Nucleus accumbens (tissue), 56 donors: ENCODE measurements at places on chromosomes 3 and 15.

DNA sequence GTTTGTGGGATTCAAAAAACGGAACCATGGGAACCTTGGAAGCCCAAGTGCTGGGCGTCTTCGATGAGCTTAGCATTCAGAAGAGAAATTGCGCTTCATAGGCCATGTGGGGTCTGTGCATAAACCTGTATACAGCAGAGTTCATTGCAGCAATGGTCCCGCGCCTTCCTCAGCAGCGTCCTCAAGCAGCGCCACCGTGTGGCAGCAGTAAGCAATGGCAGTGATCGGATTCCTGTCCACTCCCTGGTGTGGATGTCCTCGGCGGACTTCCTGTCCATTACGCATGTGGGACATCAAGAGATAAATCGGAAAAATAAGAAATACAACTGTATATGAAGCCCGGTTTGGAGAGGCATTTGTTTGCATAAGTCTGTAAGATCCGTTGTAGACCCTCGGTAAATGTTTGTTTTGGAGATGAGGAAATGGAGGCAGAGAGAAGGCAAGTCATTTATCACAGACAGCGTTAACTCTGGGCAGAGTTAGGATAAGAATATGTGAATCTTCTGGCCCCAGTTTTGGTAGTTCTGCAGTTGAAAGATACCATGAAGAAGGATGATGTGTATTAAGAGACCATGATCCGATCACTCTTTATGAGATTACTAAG lies 57.7 kb downstream of the CNTN4 start:
- no peak for DNase-seq

- DNase-seq: no peak
Measured at GRCh38 chr3:49222002-49222401, 50.6 kb downstream of the KLHDC8B start.

DNA sequence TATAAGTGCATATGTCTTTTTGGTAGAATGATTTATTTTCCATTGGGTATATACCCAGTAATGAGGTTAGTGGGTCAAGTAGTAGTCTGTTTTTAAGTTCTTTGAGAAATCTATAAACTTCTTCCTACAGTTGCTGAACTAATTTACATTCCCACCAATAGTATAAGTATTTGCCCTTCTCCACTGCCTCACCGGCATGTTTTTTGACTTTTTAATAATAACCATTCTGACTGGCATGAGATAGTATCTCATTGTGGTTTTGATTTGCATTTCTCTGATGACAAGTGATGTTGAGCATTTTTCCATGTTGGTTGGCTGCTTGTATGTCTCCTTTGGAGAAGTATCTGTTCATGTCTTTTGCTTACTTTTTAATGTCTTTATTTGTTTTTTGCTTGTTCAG lies 94.1 kb upstream of the TP63 start:
- DNase-seq: no peak

- no peak for DNase-seq
Measured at GRCh38 chr3:106575029-106575428, 706.2 kb upstream of the CBLB start.

DNA sequence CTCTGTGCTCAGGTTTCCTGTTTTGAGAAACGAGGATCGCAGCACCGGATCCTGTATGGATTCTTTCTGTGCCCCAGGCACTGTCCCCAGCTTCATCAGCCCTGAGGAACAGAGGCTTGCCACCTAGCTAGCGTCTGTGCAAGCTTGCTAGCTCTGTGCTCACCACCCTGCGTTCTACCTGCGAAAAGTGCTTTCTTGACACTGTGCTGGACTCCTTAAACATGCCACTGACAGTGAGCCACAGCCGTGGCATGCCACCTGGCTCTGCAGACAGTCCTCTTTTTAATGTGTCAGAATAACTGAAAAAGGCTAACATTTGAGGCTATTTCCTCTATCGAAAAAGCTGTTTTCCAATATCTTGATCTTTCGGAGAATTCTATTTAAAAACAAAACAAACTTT lies 1.4 kb downstream of the PGPEP1L start:
- DNase-seq: no peak

- no peak for DNase-seq
Measured at GRCh38 chr15:42148808-42149492, 7.5 kb downstream of the PLA2G4F start.

DNA sequence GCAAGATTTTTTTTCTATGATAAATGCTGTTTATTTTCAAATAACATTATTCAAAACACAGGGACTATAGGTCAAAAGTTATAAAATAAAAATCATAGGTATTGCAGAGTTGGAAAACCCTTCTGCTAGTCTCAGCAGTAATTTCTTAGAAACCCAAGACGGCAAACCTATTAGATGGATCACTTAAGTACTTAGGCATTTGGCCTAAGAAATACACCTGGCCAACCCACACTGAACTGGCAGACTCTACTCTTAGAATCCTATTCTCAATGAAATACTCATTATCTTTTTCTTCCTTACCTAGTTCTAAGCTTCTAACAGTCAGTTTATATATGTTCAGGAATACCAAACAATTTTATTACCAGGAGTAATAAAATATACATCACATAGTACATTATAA lies 30.5 kb upstream of the RIOX2 start:
- DNase-seq: no peak

GRCh38 chr3:136464502-136464901 lies 214.4 kb downstream of the PCCB start:
- no peak for DNase-seq

DNA sequence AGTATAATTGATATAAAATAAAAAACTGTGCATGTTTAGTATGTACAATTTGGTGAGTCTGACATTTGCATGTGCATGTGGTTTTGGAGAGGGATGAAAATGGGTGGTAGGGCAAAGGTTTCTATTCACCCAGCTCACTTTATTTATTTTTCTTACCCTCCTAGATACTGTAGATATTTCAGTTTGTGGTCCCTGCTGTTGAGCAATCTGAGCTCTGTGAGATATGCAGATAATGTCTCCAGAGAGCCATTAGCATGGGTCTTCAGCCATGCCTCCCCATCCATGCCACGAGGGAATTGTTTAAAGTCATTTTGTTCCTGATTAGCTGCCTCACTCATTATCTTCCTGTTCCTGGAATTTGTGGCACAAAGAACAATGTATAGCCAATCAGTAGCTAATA lies 44.4 kb upstream of the B3GALNT1 start:
- DNase-seq: no peak

DNA sequence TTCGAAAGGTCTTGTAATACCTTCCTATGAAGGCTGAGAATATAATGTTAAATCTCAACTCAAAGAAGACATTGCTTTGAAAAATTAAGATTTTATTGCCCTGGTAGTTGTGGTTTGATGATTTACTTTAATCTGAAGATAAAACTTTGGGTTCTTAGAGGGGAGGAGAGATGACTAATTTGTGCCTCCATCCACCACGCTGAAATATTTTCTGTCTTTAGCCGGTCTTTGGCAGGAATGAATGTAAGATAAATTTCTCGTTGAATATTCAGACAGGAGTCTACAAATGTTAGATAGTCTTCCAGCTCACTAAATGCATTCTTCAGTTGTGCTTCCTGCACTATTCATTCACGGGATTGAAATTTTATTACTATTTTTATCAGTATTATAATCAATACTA lies 844.3 kb upstream of the NR2F2 start:
- DNase-seq: no peak

- DNase-seq: no peak
Measured at GRCh38 chr3:122671553-122671952, 9.1 kb upstream of the PARP14 start.

DNA sequence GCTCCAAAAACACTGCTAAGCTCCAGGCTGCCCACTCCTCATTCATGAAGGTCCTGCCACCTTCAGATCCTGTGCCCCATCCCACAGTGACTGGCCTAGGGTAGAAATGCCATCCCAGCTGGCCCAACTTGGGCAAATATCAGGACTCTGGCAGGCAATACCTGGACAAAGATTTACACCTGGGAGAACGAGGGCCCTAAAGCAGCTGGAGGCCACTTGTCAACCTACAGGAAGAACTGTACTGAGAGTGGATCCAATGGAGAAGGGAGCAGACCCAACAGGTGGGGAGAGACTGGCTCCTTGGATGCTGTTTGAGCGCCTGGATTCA lies 57.1 kb upstream of the GATA2 start:
- DNase-seq: no peak

- DNase-seq: no peak
Measured at GRCh38 chr15:69748576-69749185, 296.1 kb downstream of the RPLP1 start.
